ENCODE measurements at places on chromosomes 5 and 9.
A peak's percentile ranks its signal among the peaks of the same experiment; 100 is the strongest.

GRCh38 chr9:112326194-112326593 lies 7.2 kb downstream of the PTBP3 start:
- no peak for DNase-seq

- no peak for DNase-seq
These were observed 200.5 kb upstream of the GAS1 start for GRCh38 chr9:87147839-87148238.

DNA sequence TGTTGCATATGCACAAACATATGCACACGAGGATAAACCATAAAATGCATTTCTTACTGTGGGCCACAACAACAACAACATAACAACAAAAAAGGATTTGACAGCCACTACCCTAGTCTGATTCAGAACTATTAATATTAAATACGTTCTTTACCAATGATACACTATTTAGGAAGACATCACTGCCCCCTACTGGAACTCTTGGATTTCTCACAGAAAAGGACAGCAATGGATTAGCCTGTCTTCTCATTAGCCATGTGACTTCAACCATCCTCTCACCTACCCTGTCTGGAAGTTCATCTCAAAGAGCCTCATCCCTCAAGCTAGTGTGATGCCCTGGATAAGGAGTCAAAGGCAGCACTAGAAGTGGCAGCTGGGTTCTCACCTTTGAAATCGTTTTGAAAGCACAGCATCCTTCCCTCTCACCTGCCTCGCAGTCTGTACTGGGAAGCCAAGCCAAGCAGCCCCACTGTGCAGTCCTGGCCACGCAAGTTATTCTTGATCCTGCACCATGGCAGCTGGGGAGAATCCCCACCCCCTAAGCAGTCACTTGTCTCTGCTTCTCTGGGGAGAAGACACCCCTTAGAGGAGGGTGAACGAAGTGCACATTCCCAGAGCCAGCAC lies 64.6 kb downstream of the SH3TC2 start:
- peak; percentile 59 for DNase-seq

DNA sequence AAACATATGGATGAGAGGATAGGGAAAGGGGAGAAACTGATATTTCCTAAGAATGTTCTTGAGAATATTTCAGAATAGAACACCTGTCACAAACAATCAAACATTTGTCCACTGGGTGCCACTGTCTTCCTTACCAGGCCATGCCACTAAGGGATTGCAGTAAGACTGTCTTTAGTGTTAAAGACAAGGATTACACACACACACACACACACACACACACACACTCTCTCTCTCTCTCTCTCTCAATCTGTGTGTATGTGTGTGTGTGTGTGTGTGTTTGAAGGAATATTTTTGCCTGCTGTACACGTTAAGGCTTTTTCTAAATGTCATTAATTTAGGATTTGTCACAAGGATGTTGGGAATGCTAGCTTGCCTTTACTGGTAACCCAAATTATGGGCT lies 54.4 kb downstream of the CCDC192 start:
- peak; percentile 74 for DNase-seq

DNA sequence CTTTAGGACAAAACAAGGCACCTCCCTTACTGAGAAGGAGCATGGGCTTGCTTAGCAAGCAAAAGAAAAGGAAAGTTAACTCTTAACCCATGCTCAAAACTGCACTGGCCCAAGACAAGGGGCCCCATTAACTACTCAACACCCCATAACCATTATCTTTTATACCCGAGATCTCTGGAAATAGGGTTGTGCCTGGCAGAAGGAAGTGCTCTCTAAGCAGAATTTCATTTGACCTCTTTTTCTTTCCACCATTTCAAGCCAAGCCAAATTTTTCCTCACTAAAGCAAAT lies 167.2 kb downstream of the RASEF start:
- DNase-seq: no peak

DNA sequence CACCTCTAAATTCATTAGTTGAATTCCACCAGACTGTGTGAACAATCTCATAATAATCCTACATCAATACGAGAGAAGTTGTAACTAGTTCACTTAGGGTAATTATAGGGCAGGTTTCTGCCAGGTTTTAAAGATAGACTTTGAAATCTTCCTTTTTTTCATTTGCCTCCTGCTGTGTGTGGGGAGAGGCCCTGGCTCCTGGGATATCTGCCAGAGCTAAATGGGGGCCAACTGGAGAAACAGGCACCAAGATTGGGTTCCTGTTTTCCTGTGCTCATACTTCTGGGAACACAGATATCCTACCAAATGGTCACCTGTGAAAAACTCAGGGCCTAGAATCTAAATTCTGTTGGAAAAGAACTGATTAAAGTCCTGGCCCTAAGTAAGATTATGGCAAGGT lies 42.3 kb downstream of the SH3RF2 start:
- no peak for DNase-seq

- no peak for DNase-seq
These were observed 18.8 kb upstream of the PRSS3 start for GRCh38 chr9:33776578-33776977.

GRCh38 chr5:98635656-98636055 lies 137.8 kb upstream of the RGMB start:
- DNase-seq: no peak

GRCh38 chr9:85258823-85259370 lies 482.9 kb downstream of the AGTPBP1 start:
- DNase-seq: peak; percentile 75

GRCh38 chr5:134609232-134609851 lies 23.3 kb downstream of the SAR1B start:
- DNase-seq: no peak

GRCh38 chr9:84556556-84556955 lies 113.0 kb upstream of the NTRK2 start:
- peak; percentile 46 for DNase-seq

GRCh38 chr5:159881967-159882366 lies 34.3 kb upstream of the ADRA1B start:
- no peak for DNase-seq

GRCh38 chr5:43874772-43875171 lies 271.8 kb downstream of the NNT start:
- DNase-seq: peak; percentile 4

DNA sequence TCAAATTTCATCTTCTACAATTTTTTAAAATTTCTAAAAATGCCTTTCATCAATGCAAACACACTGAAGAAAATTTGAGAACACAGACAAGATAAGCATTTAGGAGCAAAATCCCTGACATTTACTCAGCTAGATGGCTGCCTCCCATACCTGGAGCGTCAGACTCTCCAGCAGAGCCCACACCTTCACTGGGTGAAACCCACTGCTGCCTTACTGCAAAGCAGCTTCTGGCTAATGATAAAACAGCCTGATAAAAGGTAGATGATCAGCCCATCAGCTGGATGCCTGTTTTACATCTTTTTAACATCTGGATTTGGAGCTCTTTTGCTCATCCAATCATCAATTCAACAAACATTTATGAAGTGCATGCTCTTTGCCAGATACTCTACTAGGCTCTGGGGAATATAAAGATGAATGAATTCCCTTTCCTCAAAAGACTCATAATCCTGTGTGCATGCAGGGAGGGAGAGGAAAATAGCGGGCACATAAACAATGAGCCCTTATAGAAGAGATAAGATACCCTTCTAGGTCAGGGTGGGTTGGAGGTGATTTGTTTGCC lies 271.2 kb downstream of the SAXO1 start:
- no peak for DNase-seq

DNA sequence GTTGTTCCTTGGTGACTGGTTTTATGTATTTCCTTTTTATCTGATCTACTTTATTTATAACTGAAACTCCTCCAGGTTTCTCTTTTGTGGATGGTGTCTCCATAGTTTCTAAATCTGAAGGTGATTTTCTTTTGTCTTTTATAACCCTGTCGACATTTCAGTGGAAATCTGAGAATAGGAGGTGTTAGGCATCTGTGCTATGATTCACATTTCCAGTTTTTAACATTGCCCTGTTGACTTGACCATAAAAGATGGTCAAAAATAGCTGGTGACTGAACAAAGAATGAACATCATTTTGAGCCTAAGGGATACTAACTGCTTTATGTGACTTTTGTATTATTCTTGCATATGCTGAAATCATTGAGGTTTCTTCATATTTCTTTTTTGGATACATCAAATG lies 190.5 kb downstream of the PCSK1 start:
- DNase-seq: no peak

GRCh38 chr5:166165596-166165995 lies 2125.8 kb upstream of the WWC1 start:
- DNase-seq: peak; percentile 36

GRCh38 chr9:131218370-131218769 lies 57.9 kb downstream of the FAM78A start:
- DNase-seq: no peak

DNA sequence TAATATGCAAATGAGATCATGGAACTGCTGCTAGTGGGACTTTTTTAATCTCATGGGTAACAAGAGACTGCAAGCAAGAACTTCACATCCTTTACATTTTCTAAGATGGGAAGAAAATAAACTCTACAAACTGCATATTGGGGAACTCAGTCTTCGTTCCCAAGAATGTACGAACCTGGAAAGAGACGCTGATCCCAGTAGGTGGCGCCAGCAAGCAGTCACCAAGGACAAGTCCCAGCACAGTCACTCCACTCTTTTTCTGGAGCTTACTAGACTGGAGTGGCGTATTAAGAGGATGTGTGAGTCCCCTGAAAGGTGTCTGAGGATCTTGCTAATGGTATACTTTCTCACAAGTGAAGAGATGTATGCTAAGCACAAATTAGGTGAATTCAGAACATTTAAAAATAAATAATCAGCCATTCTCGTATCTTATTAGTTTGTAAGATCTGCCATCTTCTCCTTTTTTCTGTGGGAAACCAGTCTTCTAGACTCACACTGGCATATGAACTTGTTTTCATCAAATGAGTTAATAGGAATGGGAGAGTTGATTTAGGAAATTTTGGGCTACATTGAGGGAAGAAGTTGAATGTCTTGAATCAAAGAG lies 16.0 kb upstream of the PUM3 start:
- DNase-seq: peak; percentile 11

DNA sequence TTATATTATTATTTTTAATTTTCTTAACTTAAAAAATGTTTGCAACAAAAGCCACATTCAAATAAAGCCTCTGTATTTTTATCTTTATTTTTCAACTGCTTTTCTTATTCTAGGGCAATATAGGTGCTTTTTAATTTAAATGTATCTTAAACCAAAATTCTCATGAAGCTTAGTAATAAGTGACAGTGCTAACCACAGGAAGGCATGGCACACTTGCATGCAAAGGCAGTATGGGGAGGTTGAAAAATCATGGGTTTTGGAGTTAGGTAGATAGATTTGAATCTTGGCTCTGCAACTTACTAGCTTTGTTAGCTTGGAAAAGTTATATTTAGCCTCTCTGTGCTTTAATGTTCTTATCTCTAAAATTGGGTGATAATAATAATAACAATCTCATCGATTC lies 458.0 kb downstream of the DMAC1 start:
- DNase-seq: no peak

DNA sequence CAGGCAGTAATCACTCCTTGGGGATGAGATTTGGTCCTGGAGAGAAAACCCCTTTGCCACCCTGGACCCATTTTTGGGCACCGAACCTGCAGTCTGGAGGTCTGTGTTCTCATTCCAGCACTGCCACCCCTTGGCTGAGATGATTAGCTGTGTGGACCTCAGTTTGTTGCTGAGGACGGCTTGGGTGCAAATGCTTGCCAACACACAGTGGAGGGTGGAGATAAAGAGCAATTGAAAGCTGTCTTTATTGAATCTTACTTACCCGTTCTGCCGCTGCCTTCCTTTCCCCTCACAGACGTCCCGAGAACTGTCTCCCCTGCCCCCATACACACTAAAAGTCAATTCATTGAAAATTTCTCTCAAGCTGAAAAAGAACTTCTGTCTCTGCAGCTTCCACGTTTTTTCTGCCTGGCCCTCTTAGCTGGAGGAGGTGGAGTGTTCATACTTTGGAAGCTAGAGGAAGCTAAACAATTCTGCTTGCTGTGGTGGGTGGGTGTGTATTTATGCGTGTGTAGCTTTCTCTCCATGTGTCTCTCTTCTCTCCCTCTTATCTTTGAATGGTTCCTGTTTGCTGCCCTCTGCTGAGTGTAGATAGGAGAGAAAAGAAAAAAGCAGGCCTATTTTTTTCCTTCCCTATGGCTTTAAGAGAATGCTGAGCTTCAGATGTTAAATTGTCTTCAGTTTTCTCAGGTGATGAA lies 6.6 kb downstream of the GALNT10 start:
- DNase-seq: no peak

- no peak for DNase-seq
These were observed 11.3 kb upstream of the SVEP1 start for GRCh38 chr9:110590816-110591215.

- no peak for DNase-seq
These were observed 18.5 kb downstream of the JADE2 start for GRCh38 chr5:134543820-134544614.

DNA sequence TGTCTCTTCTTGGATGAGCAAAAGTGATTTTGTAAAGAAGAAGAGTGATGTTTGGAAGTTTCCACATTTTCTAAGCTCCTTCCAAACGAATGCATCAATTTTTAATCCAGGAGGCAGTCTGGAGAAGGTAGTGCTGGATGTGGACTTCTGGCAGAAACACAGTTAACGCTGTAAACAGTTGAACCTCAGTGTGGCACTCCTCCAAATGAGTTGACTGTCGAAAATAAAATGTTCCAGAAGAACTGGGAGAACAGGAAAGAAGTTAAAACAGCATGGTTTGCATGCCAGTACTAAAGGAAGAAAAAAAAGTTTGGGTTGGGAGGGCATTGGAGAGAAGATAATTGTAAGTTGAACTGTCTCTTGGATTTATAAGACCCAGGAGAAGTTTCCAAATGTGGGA lies 6.5 kb downstream of the ZNF462 start:
- no peak for DNase-seq

GRCh38 chr5:6904860-6905259 lies 191.6 kb downstream of the TENT4A start:
- no peak for DNase-seq
